ENCODE measurements at places on chromosomes 7 and 10.
A peak's percentile ranks its signal among the peaks of the same experiment; 100 is the strongest.

DNA sequence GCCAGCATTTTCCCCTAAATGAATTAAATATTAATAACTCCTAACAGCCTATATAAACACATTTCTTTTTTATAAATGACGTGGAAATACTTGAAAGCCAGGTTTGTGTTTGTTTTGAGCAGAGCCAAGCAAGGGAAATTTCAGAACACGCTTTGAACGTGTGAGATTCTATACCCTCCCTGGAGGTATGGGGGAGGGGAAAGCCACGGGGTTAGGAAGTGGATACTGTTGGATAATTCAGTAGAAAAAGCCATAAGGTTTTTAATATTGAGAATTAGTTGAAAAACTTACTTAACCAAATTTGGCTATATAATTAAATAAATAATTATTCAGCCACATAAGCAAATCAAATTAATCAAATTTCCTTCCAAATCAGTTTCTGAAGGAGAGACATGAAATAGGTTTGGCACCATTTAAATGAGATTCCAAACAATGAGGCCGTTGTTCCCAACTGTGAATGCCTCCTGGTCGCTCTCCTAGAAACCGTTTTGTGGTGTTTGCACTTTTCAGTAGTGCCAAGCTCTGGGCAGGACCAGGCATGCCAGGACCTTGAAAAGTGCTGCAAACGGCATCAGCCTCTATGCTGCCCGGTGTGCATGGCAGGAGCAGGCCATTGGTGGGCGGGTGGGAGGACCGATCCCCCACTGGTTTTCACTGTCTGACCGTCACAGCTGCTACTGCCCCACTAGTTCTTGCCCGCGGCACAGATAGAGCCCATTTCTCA lies 88.1 kb downstream of the SEPTIN14 start:
- peak; percentile 89 for DNase-seq

- DNase-seq: no peak
Observed at GRCh38 chr7:90797596-90797995, 201.5 kb downstream of the CDK14 start.

GRCh38 chr7:114649689-114650088 lies 235.1 kb downstream of the FOXP2 start:
- no peak for DNase-seq

DNA sequence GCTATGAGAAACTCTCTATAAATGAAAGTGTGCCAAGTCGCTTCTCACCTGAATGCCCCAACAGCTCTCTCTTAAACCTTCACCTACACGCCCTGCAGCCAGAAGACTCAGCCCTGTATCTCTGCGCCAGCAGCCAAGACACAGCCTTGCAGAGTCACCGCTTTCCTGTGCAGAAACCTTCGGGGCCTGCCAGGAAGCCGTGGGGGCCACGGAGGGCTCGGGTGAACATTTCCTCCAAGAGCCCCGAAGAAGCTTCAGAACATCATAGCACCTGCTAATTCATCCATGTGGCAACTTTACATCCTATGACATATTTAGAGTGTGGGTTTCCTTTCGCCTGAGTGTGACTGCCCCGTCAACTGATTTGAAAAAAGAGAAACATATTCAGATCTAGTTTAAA lies 55.7 kb upstream of the PRSS58 start:
- no peak for DNase-seq

- DNase-seq: no peak
Observed at GRCh38 chr7:99005776-99006175, 127.4 kb downstream of the TRRAP start.

DNA sequence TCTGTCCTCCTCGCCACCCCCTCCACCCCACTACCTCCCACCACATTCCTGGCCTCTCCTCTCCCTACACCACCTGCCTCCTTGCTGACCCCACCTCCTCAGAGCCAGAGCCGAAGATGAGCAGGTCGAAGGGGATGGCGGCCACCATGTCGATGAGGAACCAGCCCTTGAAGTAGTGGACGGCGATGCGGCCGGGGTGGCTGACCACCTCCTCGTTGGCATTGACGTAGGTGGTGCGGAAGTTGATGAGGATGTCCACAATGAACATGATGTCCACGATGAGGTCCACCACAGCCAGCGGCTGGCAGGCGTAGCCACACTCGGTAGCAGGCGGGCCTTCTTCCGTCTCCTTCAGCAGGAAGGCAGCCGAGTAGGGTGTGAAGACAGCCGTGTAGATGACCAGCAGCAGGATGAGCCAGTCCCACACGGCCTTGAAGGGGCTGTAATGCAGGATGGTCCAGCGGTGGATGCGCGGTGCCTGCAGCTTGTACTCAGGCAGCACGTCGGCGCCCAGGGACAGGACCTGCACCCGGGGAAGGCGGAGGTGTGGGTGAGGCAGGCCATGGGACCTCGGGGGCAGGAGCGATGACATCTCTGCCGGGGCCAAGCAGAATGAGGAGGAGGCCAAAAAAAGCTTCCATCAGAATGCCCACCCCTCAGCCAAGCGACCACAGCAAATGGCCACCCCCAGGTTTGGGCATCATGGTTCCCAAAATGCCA lies 25.6 kb downstream of the KCNH2 start:
- no peak for DNase-seq

- no peak for DNase-seq
Observed at GRCh38 chr10:3469639-3470020, 297.0 kb upstream of the PITRM1 start.

GRCh38 chr7:770741-771166 lies 43.7 kb upstream of the PRKAR1B start:
- no peak for DNase-seq

- no peak for DNase-seq
Observed at GRCh38 chr7:122802301-122802751, 83.9 kb downstream of the CADPS2 start.

- no peak for DNase-seq
Observed at GRCh38 chr10:79158004-79158340, 89.2 kb downstream of the ZMIZ1 start.

GRCh38 chr7:145411066-145411465 lies 575.2 kb upstream of the TPK1 start:
- no peak for DNase-seq

- DNase-seq: no peak
Observed at GRCh38 chr10:117790179-117790578, 247.6 kb downstream of the EMX2 start.

- DNase-seq: no peak
Observed at GRCh38 chr10:104257235-104257634, 2.5 kb downstream of the GSTO1 start.

DNA sequence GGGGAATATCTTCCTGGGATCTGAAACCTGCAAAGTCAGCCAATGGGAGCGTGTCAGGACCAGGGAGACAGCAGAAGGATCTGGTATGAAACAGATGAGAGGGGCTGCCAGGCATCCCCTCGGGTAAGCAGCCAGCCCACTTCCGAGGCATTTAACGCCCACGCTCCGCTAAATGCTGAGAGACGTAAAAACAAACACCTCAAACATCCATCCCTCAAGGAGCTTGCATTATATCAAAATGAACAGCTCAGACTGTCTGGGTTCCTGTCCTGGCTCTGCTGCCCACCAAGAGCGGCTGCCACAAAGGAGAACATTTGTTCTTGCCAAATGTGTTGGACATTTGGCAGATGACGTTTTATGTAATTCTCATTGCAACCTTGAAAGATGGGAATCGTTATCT lies 7.0 kb upstream of the SERPINE1 start:
- DNase-seq: no peak

DNA sequence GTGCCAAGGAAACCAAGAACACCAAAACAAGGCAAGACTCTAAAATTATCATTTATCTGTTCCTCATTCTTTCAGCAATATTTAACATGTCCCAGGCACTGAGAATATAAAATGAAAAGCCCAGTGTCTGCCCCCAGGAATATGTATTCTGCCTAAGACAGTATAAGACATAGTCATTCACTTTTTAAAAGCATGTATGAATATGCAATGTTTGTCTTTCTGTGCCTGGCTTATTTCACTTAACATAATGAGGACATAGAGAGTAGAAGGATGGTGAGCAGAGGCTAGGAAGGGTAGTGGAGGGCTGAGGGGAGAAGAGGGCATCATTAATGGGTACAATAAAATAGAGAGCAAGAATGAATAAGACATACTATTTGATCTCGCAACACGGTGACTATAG lies 44.6 kb upstream of the BET1 start:
- DNase-seq: no peak

- DNase-seq: no peak
Observed at GRCh38 chr7:127901895-127902703, 129.1 kb downstream of the LRRC4 start.

GRCh38 chr7:108375668-108376067 lies 80.6 kb downstream of the NRCAM start:
- no peak for DNase-seq

- no peak for DNase-seq
Observed at GRCh38 chr7:50371551-50372021, 67.1 kb downstream of the IKZF1 start.

- DNase-seq: no peak
Observed at GRCh38 chr10:112352044-112352443, 21.9 kb upstream of the ACSL5 start.

All from DMS79 (cell line).